Progenitor cell of endocrine pancreas (in vitro differentiated cells): ENCODE measurements at places on chromosomes 2 and 18.

- no peak for DNase-seq
These were observed 20.6 kb upstream of the WIPF1 start for GRCh38 chr2:174618179-174618578.

- DNase-seq = no peak
These were observed 20.7 kb downstream of the DTYMK start for GRCh38 chr2:241665731-241666440.

- no peak for DNase-seq
These were observed 4.0 kb downstream of the CLIP4 start for GRCh38 chr2:29119211-29119610.

- DNase-seq = no peak
These were observed 21.5 kb upstream of the BIN1 start for GRCh38 chr2:127128445-127128904.

DNA sequence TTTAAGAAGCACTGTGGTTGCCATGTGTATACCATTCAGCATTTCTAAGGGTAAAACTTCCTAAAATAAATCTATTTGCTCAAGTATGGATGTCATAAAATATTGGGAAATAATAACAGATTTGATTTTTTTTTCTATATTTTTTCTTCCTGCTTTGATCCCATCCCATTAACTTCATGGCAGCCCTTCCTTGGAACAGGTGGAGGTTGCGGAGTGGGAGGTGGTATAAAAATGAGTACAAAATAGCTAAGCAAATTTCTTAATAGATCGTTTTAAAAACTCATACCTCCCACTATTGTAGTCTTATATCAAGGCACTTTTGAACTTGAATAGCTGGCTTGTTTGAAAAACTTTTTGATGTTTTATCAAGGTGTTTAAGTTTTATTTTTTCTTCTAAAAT lies 152.1 kb upstream of the KYNU start:
- no peak for DNase-seq

GRCh38 chr2:223109341-223109740 lies 57.4 kb downstream of the KCNE4 start:
- no peak for DNase-seq

- DNase-seq = no peak
These were observed 20.4 kb upstream of the BCL2 start for GRCh38 chr18:63339920-63340484.

DNA sequence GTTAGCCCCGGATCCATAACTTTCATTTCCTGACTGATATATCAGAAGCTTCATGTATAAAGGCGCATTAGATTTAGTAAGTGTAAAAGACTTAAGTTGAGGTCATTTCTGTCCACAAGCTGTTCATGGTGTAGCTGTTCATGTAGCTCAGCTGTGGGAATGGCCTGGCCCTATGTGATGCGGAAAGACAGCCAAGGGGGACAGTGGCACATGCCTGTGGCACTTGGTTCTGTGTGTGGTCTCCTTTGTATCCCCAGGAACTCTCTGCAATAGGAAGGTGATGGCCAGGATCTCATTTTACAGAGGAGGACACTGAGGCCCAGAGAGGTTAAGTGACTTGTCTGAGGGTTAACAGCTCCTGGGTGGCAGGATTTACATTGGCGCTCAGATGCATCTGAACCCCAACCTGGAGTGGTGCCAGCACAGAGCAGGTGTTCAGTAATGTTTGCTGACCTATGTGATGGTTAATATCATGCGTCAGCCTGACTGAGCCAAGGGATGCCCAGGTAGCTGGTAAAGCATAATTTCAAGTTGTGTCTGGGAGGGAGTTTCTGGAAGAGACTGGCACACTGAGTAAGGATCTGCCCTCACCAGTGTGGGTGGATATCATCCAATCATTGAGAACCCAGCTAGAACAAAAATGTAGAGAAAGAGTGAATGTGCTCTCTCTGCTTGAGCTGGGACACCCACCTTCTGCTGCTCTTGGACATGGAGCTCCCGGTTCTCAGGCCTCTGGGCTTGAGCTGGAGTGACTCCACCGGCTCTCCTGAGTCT lies 25.4 kb downstream of the HPCAL1 start:
- DNase-seq = no peak

- no peak for DNase-seq
These were observed 163.6 kb upstream of the COPS8 start for GRCh38 chr2:236922061-236922460.

DNA sequence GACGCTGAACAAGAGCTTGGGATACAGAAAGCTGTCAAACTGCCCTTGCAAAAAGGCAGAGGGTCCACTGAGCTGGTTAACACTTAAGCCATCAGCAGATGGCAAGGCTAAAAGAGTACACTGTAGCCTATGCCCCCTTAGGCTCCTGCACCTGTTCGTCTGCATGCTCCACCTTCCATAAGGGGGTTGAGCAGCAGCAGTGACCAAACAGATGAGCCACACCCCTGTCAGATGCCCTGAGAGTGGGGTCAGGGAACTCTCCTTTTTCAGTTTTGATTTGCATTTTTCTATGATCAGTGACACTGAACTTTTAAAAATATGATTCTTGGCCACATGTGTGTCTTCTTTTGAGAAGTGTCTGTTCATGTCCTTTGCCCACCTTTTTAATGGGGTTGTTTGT lies 402.5 kb upstream of the FAM98A start:
- no peak for DNase-seq

DNA sequence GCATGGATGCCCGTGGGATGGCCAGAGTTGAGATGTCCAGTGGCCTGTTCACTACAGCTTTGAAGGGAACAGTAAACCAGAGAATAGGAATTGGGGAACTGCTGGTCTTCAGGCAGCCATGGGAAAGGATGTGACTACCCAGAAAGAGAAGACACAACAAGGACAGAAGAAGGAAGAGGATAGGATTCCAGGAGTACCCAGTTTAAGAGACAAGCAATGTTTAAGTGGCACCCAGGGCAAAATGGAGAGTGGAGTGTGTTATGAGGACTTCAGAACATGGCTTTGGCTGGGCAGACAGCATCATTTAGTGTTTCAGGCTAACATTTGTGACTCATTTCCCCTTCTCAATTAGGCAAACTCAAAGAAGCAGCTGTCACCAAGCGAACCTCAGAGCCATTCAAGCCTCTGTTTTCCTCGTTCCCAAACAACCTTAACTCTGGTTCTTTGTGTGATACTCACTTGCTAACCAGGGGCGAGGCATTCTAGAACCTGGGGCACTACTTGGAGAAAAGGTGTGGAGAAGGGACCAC lies 4.0 kb upstream of the FAM124B start:
- no peak for DNase-seq

- no peak for DNase-seq
These were observed 113.8 kb upstream of the RGPD4 start for GRCh38 chr2:107712857-107713256.

DNA sequence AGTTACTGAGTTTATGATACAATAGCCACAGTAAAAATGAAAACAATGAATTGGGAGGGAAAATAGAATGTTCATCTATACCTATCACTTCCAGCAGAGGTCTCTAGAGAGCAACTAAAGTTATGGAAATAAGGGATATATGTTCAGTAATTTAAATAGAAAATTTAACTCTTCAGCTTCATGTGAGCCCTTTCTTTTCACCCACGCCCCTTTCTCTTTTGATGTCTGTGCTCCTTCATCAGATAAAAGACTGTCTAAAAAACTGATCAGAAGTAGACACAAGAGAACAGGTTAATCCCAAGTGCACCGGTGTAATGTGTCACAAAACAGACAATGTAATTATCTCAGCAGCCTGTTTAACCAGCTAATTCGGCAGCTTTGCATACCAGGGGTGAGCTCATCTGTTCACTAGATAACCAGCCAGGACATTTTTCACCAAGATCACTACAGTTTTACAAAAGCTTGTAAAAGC lies 238.5 kb upstream of the ERBB4 start:
- DNase-seq = no peak

DNA sequence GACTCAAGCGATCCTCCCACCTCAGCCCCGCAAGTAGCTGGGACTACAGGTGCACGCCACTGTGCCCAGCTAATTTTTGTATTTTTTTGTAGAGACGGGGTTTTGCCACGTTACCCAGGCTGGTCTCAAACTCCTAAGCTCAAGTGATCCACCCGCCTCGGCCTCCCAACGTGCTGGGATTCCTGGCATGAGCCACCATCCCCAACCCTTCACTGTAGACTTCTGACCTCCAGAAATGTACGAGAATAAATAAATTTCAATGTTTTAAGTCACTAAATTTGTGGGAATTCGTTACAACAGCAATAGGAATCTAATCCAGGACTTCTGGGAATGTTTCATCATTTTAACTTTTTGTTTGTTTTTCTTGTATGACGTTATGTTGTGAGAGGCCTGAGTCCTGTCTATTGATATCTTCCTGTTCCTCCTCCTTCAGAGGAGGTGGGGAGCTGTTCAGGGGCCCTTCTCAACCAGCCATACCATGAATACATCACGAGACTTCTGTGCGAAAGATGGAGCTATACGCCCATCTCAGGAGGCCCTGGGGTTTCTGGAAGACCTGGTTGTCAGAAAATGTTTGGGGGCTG lies 40.0 kb downstream of the TEX44 start:
- no peak for DNase-seq

- DNase-seq = no peak
These were observed 75.0 kb upstream of the GATA6 start for GRCh38 chr18:22094358-22094734.

GRCh38 chr2:151665959-151666358 lies 68.3 kb downstream of the NEB start:
- no peak for DNase-seq

- no peak for DNase-seq
These were observed 53.5 kb downstream of the MGAT5 start for GRCh38 chr2:134307334-134307733.

- no peak for DNase-seq
These were observed 44.3 kb downstream of the ST3GAL5 start for GRCh38 chr2:85844486-85844885.

GRCh38 chr18:48725562-48725961 lies 186.7 kb downstream of the CTIF start:
- DNase-seq = no peak

- no peak for DNase-seq
These were observed 55.3 kb upstream of the TMEM163 start for GRCh38 chr2:134773759-134774742.

GRCh38 chr2:28390746-28391563 lies 1.7 kb upstream of the FOSL2 start:
- peak; percentile 42 for DNase-seq

- no peak for DNase-seq
These were observed 119.2 kb downstream of the ANKRD44 start for GRCh38 chr2:197191177-197191939.

DNA sequence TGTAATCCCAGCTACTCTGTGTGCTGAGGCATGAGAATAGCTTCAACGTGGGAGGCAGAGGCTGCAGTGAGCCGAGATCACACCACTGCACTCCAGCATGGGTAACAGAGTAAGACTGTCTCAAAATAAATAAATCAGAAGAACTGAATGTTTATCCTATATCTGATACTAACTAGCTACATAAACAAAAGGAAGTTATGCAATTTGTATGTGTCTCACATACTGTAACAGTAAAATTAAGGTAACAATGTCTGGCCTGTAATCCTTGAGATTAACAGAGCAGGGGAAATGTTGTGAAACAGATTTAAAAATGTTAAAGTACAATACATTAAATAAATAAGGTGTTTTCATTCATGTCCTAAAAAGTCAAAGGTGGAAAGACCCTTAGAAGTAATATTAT lies 150.8 kb downstream of the MEMO1 start:
- DNase-seq = no peak

DNA sequence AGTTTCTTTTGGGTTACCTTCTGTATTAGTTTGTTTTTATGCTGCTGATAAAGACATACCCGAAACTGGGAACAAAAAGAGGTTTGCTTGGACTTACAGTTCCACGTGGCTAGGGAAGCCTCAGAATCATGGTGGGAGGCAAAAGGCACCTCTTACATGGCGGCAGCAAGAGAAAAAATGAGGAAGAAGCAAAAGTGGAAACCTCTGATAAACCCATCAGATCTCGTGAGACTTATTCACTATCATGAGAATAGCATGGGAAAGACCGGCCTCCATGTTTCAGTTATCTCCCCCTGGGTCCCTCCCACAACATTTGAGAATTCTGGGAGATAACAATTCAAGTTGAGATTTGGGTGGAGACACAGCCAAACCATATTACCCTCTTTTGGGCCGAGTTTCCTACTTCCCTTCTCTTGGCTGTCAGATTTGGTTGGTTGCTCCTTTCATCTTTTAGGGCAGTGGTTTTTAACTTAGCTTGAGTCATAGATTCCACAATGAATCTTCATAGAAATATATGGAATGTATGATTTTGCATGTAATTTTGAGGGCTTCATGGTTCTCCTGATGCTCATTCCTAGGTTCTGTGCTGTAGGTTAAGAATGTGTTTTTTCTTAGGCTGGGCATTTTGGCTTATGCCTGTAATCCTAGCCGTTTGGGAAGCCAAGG lies 44.2 kb downstream of the CEP192 start:
- DNase-seq = no peak

- no peak for DNase-seq
These were observed 148.0 kb upstream of the SLC14A2 start for GRCh38 chr18:45467293-45467692.

DNA sequence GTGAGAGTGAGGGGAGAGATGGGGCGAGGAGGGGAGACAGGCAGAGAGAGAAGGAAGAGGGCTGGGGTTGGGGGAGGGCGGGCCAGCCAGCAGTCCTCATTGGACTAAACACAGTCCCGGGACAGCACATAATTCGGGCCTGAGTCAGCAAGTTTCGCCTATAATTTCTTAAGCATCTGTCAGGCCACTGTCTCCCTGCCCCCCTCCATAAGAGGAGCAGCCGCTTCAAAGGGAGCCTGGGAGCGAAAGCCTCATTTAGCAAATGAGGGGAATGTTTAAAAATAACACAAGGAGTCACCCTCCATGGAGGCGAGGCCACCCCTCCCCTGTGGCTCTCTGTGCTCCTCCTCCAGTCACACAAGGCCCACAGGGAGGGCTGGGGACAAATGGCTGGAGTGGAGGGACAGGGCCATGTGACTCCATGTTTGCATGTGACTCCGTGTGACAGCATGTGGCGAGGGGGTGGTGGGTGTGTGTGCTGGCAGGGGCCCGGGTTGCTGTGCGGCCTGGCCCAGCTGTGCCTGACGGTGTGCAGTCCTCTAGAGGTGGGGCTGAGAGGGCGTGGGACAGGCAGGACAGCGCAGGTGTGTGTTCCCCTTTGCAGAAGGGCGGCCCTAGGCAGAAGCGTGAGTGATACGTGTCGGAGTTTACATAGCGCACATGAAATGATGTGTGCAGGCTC lies 162.4 kb downstream of the CELF4 start:
- DNase-seq = no peak

DNA sequence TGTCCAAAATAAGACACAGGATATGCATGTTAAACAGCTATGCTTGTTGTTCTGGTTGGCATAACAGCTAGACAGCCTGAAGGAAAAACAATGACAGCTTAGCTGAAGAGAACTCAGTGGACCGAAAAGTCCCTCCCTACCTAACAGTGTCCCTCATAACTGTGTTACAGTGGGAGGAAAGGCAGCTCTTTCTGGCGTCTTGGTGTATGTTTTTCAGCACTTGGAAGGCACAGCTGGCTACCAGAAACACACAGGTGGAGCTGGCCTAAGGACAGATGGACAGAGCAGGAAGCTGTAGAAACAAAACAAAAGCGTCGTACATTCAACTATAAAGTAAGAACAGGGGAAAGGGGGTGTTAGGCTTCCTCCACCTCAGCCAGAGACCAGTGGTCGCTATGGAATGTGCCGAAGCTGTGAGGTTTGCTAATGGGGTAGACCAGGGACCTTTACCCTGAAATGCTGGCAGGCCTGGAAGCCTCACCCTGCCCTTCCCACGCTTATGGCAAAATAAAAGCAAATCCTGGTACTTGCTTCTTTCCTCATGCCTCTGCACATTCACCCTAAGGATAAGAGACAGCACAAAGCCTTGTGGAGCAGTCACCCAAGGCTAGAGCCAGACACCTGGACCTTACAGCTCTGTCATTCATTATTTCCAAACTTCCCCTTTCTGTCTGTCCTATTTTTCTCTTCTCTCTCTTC lies 103.5 kb upstream of the TRIB2 start:
- no peak for DNase-seq

- no peak for DNase-seq
These were observed 36.9 kb upstream of the SLC14A1 start for GRCh38 chr18:45686891-45687611.
